NCI-H2081 treated with DMSO at 0.1 percent for 48 hours (cell line): ENCODE measurements at places on chromosomes 3 and 15.

- no peak for DNase-seq
Observed at GRCh38 chr15:60865507-60865906, 363.6 kb downstream of the RORA start.

- no peak for DNase-seq
Observed at GRCh38 chr3:126679831-126680666, 24.0 kb upstream of the CHCHD6 start.

DNA sequence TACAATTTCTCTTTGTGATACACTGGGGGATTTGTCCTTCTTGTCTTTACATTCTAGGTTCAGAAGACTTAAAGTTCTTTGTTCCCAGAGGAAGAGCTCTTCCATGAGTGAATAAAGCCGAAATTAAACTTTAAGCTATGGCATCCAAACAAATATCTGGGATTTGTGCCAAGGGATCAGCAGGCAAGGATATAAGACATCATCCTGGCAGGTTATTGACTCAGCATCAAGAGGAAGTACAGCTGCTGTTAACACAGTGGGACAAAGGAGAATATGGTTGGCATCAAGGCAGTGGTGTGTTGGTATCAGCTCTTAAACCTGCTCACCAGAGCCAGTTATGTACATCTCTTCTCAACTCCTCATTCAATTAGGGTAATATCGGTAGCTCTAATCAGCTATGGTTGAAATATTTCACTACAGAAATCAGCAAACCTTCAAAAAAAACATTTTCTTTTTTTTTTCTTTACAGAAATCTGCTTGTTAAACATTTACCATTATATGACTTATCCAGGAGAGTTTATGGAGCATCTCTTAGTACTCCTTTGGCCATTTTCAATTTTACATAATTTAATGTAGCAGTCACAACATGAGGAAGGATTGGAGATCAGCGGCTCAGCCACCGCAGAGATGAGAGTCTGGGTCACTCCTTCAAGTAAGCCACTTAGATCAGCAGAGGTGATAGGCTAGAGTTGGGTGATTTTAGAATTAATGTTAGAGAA is 1198.6 kb upstream of the EPHA6 start:
- no peak for DNase-seq

DNA sequence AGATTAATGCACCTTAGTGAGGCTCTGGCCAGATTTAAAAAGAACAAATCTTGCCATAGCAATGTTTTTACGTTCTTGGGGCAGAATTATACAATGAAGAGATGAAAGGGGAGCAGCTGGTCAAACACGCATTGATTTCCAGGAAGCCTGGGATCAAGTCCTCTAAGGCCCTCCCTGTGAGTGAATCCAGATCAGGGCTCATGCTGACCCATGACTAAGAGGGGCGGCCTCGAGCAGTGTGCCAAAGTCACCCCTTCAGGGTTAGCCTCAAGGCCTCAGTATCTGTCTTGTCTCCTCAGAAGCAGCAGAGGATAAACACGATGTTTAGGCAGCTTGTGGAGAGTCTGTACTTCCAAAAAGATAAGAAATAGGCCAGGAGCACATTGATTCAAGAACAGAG is 9.3 kb upstream of the RBP1 start:
- DNase-seq, result no peak

DNA sequence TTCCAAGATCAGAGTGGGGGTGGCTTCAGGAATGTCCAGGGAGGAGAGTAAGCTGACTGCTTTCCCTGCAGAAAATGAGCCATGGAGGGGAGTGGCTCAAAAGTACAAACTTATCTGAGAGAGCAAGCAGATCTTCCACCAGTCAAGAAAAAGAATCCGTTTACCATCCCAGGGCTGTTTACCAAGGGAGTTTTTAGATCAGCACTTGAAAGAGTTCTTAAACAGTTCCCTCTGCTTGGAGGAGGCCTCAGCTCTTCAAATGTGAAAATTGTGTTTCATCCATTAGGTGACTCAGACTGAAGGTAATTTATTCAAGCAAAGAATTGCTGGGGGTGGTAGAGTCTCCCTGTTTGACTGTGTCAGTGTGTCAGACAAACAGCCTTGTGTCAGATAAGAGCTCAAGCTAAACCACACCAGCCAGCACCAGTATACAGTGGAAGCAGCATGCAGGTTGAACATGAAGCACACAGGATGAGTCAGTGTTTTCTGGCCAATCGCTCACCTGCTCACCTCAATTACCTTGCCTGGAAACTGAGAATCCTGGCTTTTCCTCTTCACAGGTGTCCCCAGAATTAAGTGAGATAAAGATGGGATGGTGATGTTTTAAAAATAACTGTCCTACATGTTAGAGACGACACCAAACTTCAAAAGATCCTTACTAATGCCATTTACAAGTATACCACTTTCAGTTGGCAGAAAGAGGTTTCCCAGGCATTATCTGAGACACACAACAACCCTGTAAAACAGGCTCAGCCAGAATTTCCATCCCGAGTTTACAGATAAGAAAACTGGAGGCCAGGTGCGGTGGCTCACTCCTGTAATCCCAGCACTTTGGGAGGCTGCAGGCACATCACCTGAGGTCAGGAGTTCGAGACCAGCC is 21.7 kb downstream of the SH3BP5 start:
- no peak for DNase-seq
